ENCODE measurements at places on chromosomes 7 and 10.

DNA sequence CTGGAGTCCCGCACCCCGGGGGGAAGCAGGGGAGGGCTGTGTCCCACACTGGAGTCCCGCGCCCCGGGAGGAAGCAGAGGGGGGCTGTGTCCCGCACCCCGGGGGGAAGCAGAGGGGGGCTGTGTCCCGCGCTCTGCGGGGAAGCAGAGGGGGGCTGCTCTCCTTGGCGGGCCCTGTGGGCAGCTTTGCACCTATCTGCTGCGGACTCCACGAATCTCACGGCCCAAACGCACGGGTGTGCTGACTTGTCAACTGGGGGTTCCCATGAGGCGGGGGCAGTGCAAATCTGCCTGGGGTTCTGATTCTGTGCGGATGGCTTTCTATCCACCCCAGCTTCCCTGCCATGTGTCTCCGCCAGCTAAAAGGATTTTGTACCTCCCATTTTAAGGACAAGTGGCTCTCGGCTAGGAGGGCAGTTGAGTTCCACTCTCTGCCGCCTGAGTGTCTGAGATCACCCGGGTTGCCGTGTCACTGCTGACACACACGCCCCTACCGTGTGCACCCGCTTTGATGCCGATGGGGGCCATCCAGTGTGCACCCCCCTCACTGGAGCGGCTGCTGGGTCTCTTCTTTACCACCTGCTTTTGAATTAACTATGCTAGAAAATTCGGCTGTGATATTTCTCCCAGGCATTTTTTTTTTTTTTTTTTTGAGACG lies 20.5 kb downstream of the GPER1 start:
- no peak for DNase-seq

DNA sequence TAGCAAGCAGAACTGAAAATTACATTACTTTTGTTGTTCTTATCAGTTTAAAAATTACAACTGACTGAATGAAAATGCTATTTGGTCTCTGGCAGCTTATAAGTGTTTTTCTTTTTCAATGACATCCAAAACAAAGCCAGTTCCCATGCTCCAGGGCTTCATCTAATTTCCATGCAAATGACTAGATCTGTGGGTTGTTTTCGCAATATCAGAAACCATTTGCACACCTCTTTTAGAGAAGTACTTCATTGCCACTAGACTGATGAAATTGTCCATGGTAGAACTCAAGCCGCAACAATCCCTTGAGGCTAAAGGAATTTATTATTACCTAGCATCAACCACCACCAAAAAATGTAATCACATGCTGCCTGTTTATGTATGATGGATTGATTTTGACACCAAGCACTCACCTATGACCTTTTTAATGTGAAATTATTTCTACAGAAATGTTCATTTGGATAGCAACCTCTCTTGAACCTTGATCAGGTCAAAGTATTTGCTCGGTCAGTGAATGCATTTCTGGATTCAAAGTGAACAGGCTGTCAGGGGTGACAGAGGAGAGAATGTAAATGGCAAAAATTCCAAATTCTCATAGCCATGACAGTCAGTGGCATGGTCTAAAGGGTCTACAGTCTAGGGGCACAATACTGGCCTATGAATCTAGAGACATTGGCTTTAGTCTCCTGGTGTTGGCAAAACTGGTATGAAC lies 769.3 kb downstream of the SORCS1 start:
- DNase-seq, result no peak

GRCh38 chr10:92690915-92691590 lies 1.3 kb downstream of the HHEX start:
- no peak for DNase-seq

DNA sequence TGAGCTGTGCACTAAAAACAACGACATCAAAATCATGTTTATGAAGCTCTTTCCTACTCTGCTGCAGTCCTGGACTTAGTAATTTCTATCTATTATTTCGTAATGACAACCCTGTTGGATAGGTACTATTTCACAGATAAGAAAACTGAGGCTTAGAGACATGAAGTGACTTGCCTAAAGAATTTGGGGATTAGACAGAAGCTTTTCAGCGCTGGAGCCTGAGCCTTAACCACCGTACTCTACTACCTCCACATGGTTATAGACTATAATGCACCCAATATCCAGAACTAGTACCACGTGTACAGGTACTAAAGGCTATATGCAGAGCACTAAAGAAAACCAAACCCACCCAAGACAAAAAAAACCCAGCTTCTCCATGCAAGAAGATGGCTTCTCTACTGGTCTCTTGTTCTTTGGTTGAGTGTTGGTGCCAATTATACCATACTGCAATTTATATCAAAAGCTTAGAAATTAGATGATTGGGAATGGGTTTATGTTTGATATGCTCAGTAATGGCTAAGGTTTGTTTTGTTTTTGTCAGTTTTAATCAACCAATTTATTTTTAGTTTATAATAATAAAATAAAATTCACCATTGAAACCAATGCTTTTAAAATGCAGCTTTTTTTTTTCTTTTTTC lies 6.5 kb upstream of the SNX10 start:
- no peak for DNase-seq

- DNase-seq, result no peak
Observed at GRCh38 chr10:93124580-93125318, 51.1 kb downstream of the CYP26A1 start.

- DNase-seq, result peak; percentile 94
Observed at GRCh38 chr7:135716677-135717238, 11.2 kb downstream of the SLC13A4 start.

GRCh38 chr10:15742836-15743235 lies 23.1 kb upstream of the ITGA8 start:
- no peak for DNase-seq

DNA sequence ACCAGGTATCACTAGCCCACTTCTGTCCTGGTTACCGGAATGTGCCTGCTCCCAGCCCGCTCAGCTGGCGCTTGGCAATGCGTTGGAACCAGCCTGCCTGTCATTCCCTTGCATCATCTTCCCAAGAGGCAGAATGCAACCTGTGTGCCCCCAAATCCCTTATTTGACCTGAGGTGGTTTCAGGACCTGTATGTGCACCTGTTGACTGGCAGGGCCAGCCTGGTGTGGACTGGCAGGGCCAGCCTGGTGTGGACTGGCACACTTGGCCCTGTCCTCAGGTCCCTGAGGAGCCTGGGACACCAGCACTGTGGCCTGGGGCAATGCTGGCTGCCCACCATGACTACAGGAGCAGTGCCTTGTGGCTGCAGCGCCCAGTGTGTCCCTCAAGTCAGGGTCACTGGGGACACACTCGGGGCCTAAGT lies 38.2 kb downstream of the ZNF467 start:
- no peak for DNase-seq

- peak; percentile 31 for DNase-seq
Observed at GRCh38 chr7:50730446-50731400, 52.0 kb downstream of the GRB10 start.

DNA sequence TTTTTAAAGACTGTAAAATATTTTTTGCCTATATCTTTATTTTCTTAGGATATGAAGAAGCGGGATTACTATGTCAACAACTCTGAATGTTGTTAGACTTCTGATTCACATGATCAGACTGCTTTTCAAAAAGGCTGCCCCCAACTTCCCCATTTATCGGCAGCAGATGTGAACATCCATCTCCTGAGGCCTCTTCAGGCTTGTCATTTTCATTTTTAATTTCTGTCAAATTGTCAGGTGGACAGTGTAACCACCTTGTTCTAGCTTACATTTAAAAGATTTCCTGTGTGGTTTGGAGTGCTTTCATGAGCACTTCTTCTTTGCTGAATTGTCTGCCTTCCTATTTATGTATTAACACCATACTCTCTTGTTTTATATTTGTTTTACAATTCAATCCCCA lies 78.8 kb upstream of the GSDME start:
- no peak for DNase-seq

- DNase-seq, result peak; percentile 72
Observed at GRCh38 chr7:130921391-130922180, 187.6 kb upstream of the KLF14 start.

- DNase-seq, result no peak
Observed at GRCh38 chr10:45061982-45062381, 61.3 kb downstream of the ZNF22 start.

GRCh38 chr10:123348691-123349572 lies 194.7 kb downstream of the BUB3 start:
- DNase-seq, result no peak

DNA sequence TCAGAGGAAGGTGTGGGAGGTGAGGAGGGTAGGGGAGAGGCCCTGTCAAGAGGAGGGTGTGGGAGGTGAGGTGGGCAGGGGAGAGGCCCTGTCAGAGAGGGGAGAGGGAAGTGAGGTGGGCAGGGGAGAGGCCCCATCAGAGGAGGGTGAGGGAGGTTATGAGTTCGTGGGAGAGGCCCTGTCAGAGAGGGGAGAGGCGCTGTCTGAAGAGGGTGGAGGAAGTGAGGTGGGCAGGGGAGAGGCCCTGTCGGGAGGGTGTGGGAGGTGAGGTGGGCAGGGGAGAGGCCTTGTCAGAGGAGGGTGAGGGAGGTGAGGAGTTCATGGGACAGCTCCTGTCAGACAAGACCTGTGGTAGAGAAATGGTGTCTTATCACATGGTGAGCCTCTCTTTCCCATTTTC lies 74.4 kb downstream of the INPP5A start:
- DNase-seq, result no peak

DNA sequence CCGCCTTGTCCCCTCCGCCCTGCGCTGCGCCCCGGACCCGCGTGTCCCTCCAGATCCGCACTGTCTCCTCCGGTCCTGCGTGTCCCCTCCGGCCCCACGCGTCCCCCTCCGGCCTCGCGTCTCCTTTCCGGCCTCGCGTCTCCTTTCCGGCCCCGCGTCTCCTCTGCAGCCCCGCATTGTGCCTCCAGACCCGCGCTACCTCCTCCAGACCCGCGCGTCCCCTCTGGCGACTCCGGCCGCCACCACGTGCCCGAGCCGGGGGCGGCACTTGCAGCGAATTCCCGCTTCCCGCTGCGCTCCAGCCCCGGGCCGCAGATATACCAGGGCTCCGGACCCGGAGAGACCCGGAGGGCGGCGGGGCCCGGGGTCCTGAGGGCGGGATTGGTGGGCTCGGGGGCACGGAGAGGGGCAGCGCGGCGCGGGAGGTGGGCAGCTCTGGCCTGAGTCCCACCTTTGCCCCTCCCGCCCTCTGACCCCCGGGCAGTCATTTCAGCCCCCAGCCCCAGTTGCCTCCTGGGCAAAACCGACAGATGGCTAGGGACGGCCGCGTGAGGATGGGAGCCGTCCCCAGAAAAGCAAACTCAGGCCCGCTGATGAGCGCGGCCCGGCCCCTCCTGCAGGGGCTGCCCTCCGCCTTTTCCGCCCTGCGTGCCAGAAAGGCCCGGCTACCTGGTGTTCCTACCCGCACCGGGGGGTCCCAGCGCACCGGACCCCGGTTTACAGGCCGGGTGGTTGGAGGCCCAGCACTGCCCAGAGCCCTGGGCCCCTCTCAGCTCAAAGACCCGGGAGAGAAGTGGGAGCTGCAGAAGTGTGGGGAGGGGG lies 56.5 kb downstream of the RBM17 start:
- peak; percentile 31 for DNase-seq

GRCh38 chr7:138286846-138287245 lies 173.2 kb upstream of the TRIM24 start:
- no peak for DNase-seq

GRCh38 chr7:3859431-3859830 lies 558.4 kb downstream of the SDK1 start:
- no peak for DNase-seq

GRCh38 chr7:144403649-144404061 lies at the start of gene NOBOX:
NOBOX (minus strand) TSS chr7:144403693.
- no peak for DNase-seq

DNA sequence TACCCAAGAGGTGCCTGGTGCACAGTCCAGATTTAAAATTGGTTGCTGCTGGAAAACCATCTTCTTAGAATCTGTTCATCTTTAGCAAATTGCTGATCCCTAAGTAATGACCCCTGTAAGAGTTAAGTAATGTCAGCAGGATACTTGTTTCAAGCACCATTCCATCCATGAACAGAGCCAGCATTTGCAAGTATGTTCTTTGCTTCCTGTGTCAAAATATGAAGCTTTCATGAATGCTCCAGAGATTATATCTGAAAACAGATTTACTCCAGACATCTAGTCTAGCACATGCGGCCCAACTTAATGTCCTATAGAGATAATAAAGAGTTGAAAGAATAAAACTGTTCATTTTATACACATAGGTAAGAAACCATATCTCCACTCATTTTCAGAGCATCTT lies 98.7 kb upstream of the ZNF438 start:
- no peak for DNase-seq

GRCh38 chr7:47227762-47228177 lies 354.1 kb downstream of the TNS3 start:
- DNase-seq, result peak; percentile 93

DNA sequence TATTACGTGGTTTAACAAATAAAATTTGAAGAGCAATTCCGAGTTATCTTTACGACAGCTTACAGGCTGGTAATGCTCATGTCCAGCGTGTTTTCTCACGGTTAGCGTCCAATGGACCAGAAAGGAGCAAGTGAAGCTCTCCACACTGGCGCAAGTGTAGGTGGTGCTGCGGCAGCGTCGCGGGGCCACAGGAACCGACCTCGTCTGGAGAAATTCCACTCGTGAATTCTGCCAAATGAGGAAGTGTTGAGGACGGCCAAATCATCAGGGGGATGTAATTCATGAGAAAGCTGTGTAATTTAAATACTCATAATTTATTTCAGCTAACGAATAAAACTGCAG lies 350 bp upstream of the ZNF37A start:
- no peak for DNase-seq

DNA sequence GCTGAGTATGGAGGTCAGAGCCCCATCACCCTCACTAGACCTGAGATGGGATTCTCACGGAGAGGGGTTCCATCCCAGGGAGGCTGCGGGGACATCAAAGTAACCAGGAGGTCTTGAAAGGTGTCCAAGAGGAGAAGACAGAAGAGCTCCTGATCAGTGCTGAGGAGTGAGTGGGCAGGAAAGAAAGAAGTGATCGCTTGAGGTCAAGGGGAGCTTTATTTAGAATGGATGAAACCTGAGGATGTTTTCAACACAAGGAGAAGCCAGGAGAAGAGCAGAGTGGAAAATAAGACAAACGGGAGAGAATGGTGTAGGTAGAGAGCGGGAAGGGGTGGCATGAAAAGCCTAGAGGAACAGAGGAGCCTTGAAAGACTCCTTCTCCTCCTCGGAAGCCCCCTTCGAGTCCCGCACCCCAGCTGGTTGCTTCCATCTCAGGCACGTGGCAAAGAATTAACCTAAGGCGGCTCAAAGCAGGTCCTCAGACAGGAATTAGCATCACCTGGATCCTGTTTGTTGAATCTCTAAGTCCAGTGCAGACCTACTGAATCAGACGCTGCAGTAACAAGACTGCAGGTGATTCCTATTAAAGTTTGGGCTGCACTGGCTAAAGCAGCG lies 5.8 kb downstream of the SVIL start:
- no peak for DNase-seq

DNA sequence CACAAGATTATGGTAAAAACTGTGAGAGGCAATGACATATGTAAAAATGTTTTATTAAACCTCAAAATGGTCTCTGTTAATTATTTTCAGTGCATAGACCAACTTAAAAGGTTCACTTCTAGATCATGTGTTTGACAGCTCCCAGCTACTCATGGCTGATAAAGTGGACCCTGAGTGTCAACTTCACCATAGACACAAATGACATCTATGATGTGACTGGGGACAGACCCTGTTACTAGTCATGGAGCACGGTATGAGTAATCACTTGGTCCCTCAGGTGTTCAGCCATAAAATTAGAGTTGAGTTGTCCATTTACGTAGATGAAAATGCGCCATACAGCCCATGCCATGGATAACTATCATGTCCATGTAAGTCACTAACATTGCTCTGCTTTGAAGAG lies 199.8 kb downstream of the ZNF365 start:
- no peak for DNase-seq

Data from EL (cell line).